Adipocyte (in vitro differentiated cells): ENCODE measurements at places on chromosomes 3 and 15.
A peak's percentile ranks its signal among the peaks of the same experiment; 100 is the strongest.

- no peak for DNase-seq
Measured at GRCh38 chr3:53079147-53079546, 33.3 kb upstream of the SFMBT1 start.

DNA sequence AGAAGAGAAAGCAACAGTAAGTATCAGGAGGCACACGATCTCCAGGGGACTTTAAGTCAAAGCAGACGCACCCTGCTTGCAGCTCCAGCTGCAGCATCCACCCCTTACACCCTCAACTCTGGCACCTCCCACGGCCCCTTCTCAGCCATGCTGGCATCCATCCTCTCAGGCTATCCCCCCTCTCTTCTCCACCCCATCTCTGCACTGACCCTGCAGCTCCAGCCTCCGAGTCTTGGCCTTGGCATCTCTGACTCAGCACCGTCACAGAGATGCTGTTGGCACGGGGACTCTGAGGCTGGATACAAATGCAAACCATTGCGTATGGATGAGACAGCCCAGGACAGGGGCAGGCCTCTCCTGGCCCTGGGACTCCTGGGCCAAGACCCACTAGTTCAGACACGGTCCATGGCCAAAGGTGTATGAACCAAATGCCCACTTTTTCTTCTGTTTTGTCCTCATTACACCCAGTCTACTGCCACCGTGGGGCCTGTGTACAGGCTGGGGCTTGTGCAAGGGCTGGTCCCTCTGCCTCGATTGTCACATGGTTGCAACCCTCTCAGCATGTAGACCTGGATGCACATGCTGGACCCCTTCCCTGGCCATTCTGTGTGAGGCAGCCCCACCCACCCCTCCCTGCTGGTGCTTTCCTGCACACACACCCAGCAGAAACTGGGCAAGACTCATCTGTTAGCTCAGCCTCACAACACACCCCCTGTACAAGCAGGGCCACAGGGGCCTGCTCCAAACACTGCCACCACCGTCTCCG lies 18.7 kb upstream of the ZXDC start:
- DNase-seq, result peak; percentile 20

DNA sequence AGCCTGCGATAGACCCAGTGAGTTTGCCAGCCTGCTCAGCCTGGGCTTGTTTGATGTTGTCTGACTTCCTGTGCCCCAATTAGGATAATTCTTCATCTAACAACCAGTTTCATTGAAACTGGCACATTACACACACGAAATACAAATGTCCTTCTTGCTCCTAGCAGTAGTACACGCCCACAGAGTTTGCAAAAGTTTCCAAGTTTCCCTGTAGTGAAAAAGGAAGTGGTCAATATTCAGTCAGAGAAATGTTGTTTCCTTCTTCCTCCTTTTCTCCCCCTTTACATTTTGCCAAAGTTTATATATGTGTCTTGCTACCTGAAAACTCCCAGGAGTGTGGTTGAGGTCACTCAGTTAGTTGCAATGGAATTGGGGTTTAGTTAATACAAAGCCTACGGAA lies 58.4 kb upstream of the LRTM1 start:
- DNase-seq, result no peak

DNA sequence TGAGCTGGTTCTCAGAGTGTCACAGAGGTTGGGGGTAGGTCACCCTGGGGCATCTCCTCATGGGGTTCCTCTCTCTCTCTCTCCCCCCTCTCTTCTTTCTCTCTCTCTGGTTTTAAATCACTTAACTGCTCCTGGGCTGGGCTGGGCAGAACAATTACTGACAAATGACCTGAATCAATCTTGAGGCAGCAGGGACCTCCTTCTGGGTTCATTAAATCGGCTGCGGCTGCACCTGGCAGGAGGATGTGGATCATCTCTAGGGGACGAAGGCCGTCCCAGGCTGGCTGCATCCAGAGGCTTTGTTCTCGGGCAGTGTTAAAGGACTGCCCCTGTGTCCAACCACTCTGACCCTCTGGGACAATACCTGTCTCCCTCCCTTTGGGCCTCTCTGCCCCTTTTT lies 143.1 kb downstream of the TLE3 start:
- no peak for DNase-seq

GRCh38 chr3:124496061-124496460 lies 234.2 kb upstream of the UMPS start:
- no peak for DNase-seq

DNA sequence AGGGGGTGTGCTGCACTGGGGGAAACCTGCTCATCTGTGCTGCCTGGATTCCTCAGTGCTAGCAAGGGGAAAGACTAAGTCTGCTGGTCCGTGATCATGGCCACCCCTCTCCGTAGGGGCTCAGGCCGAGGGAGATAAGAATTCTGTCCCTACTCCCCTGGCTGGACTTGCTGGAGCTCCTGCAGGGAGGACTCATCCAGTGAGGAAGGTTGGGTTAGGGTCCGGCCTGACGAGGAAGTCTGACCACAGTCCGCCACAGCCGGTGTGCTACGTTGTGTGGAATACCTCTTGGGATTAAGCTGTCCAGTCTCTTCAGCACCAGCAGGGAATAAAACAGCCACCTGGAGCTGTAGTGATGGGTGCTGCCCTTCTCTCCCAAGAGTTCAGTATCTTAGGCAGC lies 1309.1 kb upstream of the CADM2 start:
- no peak for DNase-seq

DNA sequence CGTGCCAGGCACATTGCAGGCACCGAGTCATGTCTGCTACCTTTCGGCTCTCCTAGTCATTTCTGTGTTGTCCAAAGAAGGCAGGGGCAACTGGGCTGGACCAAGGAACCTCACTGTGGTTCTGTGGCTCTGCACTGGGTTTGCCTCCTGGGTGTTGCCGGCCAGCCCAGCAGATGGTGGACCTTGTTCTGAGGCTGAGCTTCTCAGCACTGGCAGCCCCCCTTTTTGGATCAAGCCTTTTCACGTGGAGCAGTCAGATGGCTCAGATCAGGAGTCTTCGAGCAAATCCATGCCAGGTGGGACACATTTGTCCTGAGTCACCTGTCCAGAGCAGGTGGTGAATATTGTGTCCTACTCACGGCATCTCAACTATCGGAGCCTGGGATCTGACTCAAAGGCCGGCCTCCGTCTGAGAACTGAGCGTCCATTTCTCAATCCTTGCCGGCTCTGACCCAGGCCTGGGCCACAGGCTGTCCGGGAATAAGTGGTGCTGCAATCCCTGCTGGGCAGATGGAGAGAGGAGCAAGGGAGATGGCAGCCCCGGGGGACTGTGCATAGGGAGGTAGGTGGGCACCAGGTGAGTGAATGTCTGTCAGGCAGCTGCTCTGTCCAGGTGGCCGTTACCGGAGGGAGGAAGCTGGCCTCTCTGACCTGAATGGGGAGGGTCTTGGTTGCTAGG lies at the start of gene IL16:
Gene IL16 (plus strand): TSS at position 304 of the 679 bp plus-strand sequence. CDS start 28,521 bp downstream, outside the sequence.
- DNase-seq, result no peak

DNA sequence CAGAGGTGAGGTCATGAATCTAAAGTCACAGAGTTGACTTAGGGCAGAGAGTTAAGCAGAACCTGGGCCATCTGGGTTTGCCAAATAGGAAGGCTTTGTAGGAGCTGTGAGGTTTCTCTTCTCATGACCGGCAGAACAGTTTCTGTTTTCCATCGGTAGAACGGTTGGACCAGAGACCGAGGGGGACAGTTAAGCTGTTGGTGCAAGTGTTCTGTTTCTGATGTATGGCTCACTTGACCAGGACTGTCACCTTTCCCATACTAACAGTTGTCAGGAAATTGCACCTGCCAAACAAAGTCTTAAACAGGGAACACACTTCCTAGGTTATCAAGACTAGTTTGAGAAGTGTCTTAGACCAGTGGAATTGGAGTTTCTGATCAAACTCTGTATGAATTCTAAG lies 158.3 kb downstream of the PDCD6IP start:
- no peak for DNase-seq

DNA sequence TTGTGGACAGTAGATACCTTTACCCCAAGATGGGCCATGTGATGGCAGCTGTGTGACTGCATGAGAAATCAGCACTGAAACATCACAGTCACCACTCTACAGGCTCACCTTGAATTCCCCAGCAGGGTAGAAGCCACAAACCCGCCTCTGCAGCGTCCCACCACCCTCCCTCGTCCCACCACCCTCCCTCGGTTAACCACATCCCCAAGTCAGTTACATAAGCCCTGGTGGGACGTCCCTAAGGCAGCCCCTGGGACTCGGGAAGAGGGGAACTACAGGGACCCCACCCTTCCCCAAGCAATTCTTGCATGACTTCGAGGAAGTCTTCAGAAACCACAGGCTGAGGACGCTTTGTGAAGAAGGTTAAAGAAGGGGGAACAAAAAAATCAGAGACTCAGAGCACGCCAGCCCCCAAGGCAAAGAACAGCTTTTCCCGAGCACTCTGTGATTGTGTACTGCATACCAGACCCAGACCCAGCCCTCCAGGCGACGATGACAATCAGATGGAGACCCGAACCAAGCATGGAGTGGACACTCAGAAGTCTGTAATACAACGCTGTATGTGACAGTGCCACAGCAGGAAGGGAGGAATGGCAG lies 60.5 kb downstream of the SH3BP5 start:
- no peak for DNase-seq

DNA sequence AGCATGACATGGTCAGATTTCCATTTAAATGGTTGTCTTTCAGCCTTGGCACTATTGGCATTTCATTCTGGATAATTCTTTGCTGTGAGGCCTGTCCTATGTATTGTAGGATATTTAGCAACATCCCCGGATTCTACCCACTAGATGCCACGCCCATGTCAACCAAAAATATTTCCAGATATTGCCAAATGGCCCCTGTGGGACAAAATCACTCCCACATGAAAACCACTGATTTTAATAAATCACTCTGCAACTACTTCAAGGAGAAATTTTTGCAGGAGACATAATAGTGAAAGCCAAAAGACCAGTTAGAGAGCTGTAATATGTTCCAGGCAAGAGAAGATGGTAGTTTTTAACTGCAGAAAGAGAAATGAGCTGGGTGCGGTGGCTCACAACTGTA lies 55.9 kb upstream of the RARB start:
- DNase-seq, result peak; percentile 61
